ENCODE measurements at places on chromosomes 4 and X.

GRCh38 chr4:13703096-13703495 is 75.6 kb upstream of the BOD1L1 start:
- no peak for DNase-seq

DNA sequence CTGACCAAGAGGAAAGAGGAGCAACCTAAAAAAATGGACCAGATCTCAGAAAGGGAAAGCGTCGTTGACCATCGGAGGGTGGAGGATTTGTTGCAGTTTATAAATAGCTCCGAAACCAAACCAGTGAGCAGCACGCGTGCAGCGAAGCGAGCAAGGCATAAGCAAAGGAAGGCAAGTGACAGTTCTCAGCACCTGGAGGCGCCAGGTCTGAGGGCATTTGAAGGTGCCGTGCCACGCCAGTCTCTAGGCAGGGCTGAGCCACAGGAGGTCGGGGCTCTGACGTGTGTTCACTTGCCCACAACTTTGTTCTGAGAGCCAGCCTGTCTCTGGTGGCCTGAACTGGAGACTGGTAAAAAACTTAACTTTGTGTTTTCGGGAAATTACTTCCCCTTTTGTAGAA is 59.7 kb downstream of the TNIP2 start:
- DNase-seq: no peak

DNA sequence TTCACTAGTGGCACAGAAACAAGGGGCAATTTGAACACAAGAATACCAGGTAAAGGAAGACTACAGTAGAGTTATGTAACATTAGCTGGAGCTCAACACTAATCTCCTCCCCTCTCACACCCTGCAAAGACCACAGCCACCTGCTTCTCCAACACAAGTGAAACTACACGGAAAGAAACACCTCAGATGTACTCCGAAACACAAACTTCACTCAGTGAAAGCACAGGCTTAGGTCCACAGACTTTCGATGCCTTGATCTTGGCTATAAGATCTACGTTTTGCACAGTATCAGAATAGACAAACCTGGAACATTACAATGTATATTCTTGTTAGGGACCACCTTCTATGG is 7.6 kb downstream of the ACSL1 start:
- DNase-seq: no peak

DNA sequence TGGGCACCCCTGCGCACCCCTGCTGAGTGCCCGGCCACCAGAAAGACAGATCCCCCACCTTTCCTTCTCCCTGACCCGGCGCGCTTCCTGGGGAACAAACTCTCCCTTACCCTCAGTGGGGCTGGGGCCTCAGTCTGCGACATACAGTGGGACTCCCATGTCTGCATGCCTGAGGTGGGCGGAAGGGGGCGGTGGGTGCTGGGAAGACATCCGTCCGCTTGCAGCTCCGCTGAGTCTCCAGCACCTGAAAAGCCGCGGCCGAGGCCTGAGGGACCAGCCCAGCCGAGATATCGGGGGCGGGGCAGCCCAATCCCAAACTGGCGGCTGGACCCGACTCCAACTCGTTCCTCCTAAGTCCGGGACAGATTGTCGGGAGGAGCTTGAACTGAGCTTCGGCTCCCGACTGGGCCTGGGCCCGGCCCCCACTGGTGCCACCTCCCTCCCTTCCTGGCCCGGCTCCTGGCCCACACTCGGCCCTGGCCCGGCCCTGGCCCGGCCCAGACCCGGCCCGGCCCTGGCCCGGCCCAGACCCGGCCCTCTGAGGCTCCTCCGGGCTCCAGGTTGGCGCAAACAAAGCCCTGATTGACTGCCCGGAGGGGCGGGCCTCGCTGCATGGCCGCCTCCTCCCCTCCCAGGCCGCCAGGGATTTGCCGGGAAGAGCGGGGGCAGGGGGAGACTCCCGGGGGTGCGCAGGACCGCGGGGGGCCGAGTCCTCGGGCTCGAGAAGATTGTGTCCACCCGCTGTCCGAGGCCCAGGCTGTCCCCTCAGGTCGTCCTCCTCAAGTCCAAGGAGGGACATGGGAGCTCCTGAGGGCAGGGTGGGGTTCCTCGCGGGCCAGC is 877 bp upstream of the SLC16A2 start:
- DNase-seq: peak; percentile 78

DNA sequence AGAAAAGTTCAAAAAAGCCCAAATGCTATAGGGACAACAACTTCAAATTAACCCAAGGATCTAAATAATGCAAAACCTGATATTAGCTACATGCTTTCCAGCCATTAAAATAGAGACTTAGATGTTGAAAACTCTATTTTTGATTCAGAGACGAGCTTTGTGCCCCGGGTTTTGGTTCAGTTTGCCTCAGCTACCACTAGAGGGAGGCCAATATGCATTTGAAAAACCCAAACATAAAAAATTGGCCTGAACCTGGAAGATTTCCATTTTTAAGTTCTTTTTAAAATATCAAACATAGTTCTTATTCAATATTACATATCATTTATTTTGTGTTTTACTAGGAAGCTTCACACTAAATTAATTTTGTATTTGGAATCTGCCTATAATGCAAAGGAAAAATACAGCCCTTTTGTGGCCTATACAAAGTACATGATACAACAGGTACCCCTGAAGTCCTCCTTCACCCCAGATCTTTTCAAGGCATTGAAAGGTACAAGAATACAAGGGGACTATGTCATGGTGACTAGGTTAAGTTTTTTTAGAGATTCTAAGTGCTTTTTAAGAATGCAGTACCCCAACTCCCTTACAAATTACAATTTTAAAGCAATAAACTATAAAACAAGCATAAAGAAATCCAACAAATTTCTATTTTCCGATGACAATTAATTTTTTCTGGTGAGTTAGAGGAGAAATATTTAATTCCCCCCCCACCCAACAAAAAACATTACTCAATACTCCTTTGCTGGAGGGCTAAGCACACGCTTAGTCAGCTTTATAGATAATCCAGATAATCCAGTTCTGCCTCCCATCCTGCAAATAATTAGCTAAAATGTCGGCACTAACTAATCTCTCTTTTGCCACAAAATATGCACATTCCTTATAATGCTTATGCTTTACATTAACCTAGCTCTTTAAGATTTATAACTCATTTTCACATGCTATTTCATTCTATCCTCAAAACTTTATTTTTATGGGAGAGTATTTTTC is 97.7 kb upstream of the PTPN13 start:
- DNase-seq: no peak

DNA sequence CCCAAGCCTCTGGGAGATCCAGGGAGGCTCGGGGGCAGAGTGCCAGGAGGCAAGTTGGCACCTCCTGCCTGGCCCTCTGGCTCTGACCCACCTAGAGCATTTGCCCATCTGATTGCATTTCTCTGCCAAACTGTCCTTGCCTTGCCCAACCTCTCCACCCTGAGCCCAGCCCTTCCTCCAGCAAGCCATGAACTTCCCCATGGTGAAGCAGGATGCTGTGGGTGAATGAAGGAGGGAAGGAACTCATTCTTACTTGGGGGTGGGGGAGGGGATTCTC is 9.3 kb upstream of the CNGA2 start:
- DNase-seq: no peak

- DNase-seq: no peak
Measured at GRCh38 chrX:2863646-2864045, 34.9 kb downstream of the GYG2 start.

DNA sequence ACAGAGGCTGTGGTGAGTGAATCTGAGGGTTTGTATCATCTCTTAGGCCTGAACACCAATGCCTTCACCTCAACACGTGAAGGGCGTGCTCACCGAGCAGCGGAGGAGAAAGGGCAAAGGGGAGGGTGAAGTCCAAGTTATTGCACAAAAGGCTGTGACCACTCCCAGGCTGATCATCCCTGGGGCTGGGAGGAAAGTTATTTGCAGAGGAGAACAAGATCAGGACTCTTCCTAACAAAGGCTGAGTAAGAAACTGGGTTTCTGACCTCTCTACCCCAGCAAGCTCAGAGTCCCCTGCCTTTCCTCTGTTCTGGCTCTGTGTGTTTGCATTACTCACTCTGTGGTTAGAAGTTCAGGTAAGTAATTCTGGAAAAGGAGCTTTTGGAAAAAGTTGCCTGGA is 366.3 kb upstream of the CXorf51A start:
- no peak for DNase-seq

DNA sequence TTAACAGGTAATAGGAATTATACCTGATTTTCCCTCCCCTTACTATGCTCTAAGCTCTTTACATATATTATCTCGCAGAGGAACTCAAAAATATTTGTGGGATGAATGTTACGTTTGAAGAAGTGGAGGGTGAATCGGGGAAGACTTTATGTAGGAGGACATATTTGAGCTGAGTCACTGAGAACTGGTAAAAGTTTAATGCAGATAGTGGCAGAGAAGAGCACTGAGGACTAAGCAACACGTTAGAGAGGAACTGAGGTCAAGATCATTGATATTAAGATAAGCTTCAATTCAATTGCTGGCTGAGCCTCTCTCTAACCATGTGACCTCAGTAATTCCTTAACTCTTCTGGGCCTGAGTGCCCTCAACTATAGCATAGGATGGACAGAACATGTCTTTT is 26.4 kb upstream of the ELOVL6 start:
- no peak for DNase-seq

DNA sequence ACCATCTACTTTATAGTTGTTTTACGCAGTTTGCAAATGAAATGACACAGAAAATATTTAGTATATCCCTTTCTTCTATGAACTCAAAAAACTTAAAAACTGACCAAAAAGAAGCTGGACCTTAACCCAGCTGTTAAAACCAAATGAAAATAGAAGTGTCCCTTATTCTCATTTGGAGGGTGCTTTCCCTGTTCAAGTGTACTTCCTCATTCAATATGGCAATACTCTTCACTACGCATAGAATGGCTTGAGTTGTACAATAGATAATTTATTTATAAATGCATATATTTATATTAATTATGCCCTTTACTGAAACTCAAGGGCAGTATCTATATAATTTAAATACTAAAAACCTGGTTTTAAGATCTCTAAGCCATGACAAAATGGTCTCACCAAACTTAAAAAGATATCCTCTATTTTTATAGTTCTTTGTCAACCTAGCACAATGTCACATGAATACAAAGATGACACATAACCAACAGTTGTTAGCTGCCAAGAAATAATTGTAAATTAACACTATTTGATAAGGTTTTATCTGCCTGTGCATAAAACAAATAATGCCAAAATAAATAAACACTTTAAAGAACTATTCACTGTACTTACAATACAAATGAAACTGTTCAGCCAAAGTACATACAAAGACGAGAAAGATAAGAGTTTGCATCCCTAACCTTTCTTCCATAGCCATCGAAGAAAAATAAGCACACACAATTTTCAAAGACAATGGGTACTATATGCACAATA is 25.2 kb downstream of the YTHDC1 start:
- no peak for DNase-seq

- DNase-seq: no peak
Measured at GRCh38 chr4:121326597-121326996, 54.2 kb downstream of the QRFPR start.

DNA sequence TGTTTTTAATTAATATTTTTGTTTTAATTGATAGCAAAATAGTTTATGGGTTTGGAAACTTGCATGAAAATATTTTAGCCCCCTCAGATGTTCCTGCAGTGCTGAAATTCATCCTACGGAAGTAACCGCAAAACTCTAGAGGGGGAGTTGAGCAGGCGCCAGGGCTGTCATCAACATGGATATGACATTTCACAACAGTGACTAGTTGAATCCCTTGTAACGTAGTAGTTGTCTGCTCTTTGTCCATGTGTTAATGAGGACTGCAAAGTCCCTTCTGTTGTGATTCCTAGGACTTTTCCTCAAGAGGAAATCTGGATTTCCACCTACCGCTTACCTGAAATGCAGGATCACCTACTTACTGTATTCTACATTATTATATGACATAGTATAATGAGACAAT is 40.4 kb downstream of the MAP7D3 start:
- no peak for DNase-seq

GRCh38 chr4:56062526-56063145 is 113.9 kb downstream of the CEP135 start:
- no peak for DNase-seq

- no peak for DNase-seq
Measured at GRCh38 chr4:26003056-26003455, 89.0 kb downstream of the SMIM20 start.

Measured in left cardiac atrium (tissue), 4 donors.